Naive thymus-derived CD8-positive, alpha-beta T cell (primary cell): ENCODE measurements at places on chromosomes 11 and 22.

DNA sequence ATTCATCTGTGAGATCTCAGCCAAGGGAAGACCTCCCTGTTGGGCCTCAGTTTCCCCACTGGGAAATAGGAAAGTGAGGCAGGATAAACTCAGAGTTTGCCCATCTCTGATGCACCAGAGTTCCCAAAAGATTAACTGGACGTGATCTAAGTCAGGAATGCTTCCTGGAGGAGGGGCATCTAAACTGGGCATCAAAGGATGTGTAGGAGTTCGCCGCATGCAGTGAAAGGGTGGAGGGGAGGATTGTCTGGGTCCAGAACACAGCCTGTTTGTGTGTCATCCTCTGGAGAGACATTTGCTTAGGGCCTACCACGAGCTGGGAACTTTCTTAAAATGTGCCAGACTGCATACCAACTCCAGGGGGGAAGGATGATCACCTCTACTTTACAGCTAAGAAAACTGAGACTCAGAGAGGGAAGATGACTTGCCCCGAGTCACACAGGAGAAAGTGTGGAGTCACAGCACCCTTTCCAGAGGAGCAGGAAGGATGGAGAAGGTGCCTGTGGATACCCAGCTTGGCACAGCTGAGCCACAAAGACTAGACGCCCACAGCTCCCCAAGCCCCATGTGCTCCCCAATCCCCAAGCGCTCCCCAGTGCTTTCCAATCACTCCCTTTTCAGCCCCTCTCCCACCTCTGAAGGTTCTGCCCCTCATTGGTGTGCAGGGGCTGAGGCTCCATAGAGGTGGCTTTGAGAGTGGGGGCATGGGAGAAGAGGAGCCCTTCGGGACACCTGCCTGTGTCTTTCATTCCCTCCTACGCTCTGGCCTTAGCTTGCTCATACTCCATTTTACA lies 50.1 kb downstream of the MN1 start:
- no peak for DNase-seq

DNA sequence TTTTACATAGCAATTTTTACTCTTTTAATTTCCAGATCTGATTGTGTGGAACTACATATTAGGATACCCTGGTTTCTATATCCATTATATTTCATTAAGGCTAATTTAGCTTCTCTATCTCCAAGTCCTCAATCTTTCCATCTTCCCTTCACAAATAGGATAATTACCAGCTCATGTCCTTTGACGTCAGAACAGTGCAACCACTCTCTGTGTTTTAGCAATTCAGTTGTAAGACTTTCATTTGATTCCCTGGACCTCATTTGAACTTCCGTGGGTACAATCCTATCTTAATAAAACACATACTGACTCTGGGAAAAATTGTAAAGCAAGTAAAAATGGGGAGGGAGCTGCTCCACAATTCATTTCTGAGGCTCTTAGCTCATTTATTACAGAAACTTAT lies 52.8 kb downstream of the FAM76B start:
- DNase-seq, result no peak

GRCh38 chr11:19076744-19077589 lies 16.4 kb upstream of the MRGPRX2 start:
- DNase-seq, result peak; percentile 33

DNA sequence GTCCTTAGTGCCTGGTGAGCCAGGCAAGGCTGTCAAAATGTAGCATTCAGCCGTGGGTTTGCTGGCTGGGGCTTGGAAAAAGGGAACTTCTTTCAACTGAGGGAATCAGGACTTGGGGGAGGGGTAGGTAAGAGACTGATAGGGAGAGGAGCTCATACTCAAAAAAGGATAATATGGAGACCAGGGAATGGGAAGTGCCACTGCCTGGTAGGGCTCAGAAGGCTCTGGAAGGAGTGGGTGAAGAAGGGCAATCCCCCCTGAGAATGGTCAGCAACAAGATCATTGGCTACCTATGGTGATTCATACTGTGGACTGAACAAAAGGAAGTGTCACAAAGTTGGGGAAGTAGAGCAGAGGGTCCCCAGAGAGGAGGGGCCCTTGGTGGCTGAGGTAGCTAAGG lies 1.9 kb downstream of the CNGA4 start:
- DNase-seq, result no peak

- DNase-seq, result peak; percentile 37
Observed at GRCh38 chr11:9004183-9004926, 554 bp upstream of the NRIP3 start.

GRCh38 chr11:119626197-119626841 lies 102.7 kb downstream of the NECTIN1 start:
- no peak for DNase-seq

GRCh38 chr11:2701898-2702434 lies 2.2 kb upstream of the KCNQ1OT1 start:
- DNase-seq, result peak; percentile 4

DNA sequence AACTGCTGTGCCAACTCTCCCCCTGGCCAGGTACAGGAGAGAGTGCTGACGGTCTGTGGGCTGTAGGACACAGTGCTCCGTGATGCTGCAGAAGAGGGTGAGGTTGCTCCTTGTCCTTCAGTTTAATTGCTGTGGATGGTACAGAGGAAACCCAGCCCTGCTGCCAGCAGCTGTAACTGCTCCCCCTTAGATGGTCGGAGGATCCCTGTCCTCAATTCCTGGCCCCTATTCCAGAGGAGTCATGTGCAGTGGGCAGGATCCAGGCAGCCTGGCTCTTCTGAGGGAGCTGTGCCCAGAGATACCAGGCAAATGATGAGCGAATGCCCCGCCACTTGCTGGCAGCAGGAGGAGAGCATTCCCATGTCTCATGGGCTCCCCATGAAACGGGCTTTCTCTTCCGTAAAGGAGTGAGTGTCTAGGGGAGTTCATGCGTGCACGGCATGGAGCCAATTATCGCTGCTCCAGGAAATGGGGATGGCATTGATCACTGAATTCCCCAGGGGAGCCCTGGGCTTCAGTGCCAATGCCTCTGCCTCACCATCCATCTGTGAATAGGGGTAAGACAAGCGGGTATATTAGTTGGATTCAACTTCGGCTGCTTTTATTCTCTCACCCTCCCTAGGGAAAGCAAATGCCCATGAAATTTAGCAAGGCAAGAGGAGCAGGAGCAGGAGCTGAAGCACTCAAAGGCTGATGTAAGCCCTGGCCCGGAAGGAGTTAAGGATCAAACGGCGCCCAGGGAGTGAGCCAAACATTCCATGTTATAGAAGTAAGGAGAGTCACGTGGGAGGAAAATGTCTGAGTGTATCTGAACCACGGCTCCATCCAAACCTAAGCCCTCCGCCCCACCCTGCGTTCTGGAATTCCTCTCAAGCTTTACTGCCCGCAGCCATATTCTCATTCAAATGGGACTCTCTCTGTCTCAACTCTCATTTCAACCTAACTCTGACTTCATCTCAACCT lies 51.0 kb upstream of the CSNK2A3 start:
- DNase-seq, result no peak

DNA sequence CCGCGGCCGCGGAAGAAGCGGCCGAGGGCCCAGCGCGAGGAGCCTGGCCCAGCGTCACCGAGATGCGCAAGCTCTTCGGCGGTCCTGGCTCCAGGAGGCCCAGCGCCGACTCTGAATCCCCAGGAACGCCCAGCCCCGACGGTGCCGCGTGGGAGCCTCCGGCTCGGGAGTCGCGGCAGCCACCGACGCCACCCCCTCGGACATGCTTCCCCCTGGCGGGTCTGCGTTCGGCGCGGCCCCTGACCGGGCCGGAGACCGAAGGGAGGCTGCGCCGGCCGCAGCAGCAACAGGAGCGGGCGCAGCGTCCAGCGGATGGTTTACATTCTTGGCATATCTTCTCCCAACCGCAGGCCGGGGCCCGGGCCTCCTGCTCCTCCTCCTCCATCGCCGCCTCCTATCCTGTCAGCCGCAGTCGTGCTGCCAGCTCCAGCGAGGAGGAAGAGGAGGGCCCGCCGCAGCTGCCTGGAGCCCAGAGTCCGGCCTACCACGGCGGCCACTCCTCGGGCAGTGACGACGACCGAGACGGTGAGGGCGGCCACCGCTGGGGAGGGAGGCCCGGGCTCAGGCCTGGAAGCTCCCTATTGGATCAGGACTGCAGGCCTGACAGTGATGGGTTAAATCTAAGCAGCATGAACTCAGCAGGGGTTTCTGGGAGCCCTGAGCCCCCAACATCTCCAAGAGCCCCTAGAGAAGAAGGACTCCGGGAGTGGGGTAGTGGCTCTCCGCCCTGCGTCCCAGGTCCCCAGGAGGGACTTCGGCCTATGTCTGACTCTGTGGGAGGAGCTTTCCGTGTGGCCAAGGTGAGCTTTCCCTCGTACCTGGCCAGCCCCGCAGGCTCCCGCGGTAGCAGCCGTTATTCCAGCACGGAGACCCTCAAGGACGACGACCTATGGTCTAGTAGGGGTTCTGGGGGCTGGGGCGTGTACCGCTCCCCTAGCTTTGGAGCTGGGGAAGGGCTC lies 1.2 kb downstream of the ARHGEF17 start:
- no peak for DNase-seq

DNA sequence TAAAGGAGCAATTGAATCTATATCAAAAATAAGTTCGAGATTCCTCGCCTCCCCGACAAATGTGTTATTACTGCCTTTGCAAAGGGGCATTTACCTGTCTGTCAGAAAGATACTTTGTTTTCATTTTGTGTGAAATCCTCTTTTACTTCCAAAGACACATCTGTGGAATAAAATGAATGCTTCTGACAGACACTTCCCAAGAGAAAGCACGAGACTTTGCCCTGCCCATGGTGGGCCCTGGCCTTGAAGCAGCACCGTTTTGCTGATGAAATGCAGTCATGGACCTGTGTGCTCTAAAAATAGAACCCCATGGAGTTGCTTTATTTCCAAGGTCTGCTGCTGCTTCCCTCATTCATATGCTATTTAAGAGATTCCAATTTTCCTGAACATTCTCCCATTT lies 85.9 kb upstream of the USP47 start:
- no peak for DNase-seq

- no peak for DNase-seq
Observed at GRCh38 chr11:80586464-80586863, 1145.6 kb upstream of the TENM4 start.

GRCh38 chr11:56089697-56090096 lies 3.4 kb upstream of the OR8I2 start:
- DNase-seq, result no peak

DNA sequence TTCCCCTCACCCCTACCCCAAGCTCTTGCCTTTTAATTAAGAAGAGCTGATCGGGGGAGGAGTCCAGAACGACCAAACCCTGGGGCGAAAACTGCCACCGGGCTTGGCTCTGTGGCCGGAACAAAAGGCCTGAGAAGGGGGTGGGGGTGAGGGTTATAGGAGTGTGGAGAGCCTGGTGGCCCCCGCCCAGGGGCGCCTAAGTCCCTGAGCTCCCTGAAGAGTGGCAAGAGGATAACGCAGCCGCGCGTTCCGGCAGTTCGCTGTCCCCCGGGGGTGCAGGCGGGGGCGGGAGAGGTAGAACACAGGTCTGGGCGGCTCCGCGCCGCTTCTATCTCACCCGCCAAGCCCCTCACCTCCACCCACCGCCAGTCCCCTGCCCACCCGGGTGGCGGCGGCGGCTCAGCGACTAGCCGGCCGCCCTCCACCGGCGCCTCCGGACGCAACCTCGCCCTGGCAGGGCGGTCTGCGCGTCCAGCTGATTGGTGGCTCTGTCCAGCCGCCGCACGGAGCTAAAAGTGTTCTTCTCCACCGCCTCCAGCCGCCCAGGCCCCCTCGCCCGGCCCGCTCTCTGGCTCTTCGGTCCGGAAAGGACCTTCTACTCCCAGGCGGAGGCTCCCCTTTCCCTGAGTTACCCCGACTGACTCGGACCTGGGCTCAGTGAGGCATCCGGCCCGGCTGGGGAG lies 18.7 kb upstream of the BDNF start:
- DNase-seq, result no peak

- no peak for DNase-seq
Observed at GRCh38 chr11:44987506-44987905, 36.8 kb upstream of the TP53I11 start.

GRCh38 chr11:14445542-14446530 lies 53.8 kb downstream of the COPB1 start:
- DNase-seq, result no peak

- no peak for DNase-seq
Observed at GRCh38 chr22:35978889-35979288, 49.7 kb downstream of the RBFOX2 start.

GRCh38 chr22:33328789-33329296 lies 270.7 kb upstream of the SYN3 start:
- DNase-seq, result no peak

DNA sequence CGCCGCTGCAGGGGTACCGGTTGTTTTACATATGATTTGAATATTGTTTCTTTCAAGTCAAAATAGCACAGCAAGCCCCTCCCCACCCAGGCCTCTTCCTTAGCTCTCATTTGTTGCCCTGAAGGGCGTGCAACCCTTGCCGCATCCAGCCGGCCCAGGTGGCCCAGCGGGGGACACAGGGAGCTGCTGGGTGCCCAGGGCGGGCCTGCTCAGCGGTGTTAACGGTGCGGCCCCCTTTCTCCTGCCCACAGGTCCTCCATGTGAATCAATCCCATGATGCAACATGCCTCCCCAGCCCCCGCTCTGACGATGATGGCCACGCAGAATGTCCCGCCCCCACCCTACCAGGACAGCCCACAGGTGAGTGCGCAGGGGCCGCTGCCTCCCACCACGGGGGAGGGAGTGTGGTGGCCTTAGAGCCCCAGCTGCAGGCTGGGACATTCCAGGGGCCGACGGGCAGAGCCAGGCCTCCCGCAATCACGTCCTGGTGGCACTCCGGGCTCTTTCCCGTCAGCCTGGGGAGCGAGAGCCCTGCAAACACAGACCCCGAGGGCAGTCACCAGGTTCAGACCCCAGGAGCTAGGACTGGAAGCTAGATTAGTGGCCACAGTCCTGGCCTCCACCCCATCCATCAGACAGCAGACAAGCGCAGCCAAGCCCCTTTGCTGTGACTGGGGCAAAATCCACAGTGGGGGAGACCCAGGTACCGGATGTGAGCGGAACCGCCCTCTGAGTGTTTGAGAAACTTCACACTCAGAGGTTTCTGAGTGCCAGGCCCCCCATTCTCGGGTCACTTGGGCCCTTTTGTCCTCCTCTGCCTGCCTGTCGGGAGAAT lies 144.8 kb downstream of the FEZ1 start:
- no peak for DNase-seq

- no peak for DNase-seq
Observed at GRCh38 chr11:37908219-37908548, 1310.1 kb upstream of the RAG2 start.

- no peak for DNase-seq
Observed at GRCh38 chr22:28795932-28796856, 4.2 kb downstream of the XBP1 start.

- DNase-seq, result no peak
Observed at GRCh38 chr11:122306831-122307391, 190.9 kb upstream of the BLID start.

DNA sequence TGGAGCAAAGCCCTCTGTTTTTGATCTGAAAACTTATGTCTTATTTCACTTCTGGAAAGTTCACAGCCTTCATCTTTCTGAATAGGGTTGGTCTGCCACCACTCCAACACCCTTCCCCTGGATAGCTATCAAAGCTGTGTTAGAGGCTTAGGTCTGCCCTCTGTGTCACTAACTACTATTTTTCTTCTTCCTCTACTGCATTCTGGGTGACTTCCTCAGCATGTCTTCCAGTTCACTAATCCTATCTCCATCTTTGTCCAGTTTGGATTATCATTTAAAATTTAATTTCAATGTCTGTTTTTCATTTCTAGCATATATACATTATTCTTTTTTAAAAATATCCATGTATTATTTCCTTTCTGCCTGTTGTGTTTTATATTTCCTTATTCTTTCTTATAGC lies 84.6 kb downstream of the ZNRF3 start:
- no peak for DNase-seq
